AML-193 (cell line): ENCODE measurements at places on chromosomes 2 and 18.

DNA sequence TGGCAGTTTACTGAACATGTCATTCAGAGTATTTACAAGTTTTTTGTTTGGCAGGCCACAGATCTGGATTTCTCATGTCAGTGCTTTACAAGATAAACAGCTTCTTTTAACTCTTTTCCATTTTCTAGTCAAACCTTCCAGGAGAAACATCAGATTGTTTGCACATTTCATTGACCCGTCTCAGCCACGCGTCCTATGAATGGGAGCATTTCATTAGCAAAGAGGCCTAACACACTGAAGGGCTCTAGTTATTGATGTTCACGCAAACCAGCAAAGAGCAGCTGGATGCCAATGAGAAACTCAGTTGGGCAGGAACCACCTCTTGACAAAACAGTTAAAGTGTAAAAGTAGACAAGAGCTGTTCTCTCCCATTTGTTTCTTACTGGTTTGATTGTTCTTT is 29.2 kb upstream of the MFF start:
- no peak for DNase-seq

DNA sequence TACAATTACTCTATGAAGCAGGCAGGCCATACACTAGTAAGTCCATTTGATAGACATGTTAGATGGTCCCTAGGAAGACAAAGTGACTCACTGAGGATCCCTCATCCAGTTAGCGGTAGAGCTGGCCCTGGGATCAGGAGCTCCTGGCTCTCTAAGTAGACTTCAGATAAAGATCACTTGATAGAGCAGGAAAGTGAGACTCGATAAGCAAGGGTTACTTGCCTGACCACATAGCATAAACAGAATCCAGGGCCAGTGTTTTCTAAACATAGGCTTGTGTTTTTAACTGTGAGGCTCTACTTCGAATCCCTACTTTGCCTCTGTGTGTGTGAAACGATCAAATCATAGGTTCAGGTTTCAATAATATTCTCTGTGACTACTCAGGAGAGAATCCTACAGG is 355.2 kb upstream of the TRIB2 start:
- DNase-seq = no peak

- DNase-seq = no peak
Measured at GRCh38 chr18:12885500-12885899, 1.5 kb upstream of the PTPN2 start.

- DNase-seq = no peak
Measured at GRCh38 chr2:217669831-217670230, 333.0 kb downstream of the TNS1 start.

DNA sequence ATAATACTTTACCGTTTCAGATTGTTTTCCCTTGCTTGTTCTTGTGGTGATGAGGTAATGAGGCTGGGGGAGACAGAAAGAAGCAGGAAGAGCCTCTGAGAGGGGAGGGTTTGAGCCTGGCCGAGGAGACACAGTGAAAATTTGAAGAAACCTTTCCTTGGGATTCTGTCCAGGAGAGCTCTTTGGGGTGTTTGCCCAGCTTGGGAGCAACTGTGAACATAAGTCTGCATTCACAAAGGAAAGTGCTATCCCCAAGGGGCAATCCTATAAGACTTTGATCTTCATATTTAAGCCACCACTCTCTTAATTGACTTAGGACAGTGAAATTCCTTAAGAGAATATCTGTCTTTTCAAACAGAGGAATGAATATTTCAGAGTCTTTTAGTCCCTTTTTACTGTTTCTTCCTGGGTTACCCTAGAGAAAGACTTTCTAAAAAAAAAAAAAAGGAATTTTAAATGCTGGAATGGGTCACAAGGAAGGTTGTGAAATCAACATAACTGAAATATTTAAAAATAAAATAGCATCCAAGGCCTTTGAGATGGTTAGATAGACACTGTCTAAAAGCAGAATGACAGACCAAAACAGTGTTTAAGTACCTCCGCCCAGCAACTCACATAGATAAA is 52.5 kb upstream of the STAM2 start:
- no peak for DNase-seq

- DNase-seq = no peak
Measured at GRCh38 chr2:217868911-217869334, 133.9 kb downstream of the TNS1 start.

DNA sequence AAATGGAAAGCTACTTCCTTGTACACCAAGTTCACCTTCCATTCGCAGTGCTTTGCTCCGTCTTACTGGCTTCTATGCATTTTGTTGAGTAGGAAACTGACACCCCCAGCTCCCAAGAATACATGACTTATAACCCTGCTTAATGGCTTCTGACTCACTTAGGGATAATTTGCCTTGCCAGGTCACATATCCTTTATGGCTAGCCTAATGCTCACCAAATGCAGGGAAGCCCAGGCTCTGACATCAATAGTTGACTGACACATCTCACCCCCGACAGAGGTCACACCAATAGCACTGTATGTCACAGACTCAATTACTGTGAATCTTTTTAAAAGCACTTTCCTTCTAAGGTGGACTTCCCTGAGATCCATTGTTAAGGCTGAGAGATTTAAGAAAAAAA is 147.2 kb downstream of the DTNA start:
- DNase-seq = no peak

DNA sequence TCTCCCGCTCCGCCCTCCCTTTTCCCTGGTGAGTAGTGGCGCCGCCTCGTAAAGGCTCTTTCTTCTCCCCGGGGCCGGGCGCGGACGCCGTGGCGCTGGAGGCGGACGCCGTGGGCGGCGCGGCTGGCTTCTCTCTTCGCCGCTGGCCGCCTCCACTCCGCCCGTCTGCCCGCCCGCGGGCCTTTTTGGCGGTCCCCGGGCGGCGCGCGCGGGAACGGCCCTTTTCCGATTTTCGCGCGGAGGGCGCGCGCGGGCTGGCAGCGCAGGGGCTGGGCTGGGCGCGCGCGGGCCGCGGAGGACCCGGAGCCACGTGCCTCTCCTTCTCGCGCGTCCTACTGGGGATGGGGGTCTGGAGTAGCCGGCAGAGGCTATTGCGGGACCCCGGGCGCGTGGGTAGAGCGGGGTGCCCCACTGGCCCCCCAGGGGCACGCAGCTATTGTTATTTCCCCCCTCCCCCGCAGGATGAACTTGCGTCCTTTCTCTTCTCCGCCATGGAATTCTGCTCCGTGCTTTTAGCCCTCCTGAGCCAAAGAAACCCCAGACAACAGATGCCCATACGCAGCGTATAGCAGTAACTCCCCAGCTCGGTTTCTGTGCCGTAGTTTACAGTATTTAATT is 472 bp downstream of the SLC20A1 start:
- peak; percentile 25 for DNase-seq

- DNase-seq = no peak
Measured at GRCh38 chr2:199631129-199631528, 173.4 kb upstream of the SATB2 start.

- no peak for DNase-seq
Measured at GRCh38 chr2:12773586-12774394, 57.1 kb downstream of the TRIB2 start.
